Left colon (tissue), 2 donors: ENCODE measurements at places on chromosomes 3 and 15. TPM values are rescaled to one million over a fixed set of nuclear protein-coding genes. Genes with fewer than 3 reads are reported as not detected.

SPSB4 gene
- 0.14 TPM for total RNA-seq

NANOGP8 gene
- total RNA-seq, result 0.34 TPM

SLC12A1 gene
- total RNA-seq, result not detected

GATA2 gene
- total RNA-seq, result 6.0 TPM

ZWILCH gene
- total RNA-seq, result 5.7 TPM
